ENCODE measurements at places on chromosomes 3 and 15.

- no peak for DNase-seq
Measured at GRCh38 chr15:25716414-25717126, 146.6 kb downstream of the ATP10A start.

- DNase-seq, result no peak
Measured at GRCh38 chr3:193951859-193952258, 184.1 kb upstream of the HES1 start.

DNA sequence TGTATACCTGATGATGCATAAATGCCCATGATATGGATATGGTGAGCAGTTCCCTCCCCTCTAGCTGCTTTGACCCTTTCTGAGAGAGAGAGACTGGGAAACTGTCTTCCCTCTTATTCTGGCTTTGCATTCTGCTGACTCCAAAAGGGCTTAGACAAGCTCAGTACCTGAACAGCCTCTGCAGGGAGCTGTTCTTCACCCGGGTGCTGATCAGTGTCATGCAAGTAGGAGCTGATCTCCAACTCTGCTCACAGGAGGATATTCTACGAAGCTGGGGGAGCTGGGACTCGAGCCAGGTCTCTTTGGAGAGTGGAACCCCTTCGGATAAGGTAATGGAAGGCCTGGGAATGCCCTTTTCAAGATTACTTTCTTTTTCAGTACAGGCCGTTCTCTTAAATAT, 237.1 kb downstream of the RYR3 start:
- DNase-seq, result no peak

DNA sequence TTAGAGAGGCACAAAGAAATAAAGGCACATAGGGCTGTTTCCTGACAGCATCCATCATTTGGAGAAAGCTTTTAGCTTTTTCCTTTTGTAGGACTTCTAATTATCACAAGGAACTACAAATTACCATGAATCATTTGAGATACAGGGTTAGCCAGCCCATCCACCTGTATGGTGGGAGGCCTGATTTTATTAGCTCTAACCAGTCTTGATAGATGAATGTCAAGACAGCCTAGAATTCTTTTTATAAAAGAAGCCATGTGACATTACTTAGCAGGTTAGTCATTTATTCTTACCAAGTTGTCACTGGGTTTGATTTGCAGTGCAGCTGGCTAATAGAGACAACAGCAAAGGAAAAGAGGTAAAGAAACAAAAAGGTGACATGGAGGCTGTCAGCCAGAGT, 618.1 kb downstream of the ZNF385D start:
- no peak for DNase-seq

GRCh38 chr3:149316437-149316836, 17.0 kb downstream of the TM4SF18 start:
- DNase-seq, result no peak

DNA sequence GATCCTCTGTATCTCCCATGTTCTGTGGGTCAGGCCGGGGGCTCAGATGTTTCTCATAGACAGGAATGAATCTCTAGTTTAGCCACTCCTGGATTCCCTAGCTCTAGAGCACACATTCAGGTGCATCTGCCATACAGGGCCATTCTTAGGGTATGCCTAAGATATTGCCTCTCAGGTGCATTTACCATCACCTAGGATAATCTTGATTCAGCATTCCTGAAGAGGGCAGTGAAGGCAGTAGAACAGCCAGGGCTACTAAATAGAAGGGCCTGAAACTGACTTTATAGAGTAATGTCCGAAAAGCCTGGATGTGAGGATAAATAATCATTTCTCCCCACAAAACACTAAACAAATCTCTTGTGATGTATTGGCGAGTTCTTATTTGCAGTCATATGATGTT, 882.0 kb downstream of the AGBL1 start:
- DNase-seq, result no peak

DNA sequence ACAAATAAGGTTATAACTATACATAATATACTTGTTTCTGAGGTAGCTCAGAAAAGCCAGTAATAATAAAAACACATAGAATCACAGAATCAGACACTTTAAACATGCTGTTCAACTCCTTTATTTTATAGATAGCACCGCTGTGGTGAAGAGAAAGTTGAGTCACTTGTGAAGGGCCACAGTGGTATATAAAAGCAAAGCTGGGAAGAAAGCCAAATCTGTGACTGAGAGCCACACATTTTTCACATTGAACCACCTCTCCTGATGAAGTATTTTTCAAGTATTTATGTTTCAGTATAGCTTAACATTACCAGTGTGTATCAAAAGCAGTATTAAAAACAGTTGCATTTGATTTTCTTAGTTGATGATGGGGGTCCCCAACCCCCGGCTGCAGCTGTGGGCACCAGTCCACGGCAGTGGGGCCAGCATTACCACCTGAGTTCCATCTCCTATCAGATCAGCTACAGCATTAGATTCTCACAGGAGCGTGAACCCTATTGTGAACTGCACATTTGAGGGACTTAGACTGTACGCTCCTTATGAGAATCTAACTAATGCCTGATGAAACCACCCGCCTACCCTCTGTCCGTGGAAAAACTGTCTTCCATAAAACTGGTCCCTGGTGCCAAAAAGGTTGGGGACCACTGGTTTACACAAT, 46.2 kb downstream of the TBL1XR1 start:
- DNase-seq, result peak; percentile 65

DNA sequence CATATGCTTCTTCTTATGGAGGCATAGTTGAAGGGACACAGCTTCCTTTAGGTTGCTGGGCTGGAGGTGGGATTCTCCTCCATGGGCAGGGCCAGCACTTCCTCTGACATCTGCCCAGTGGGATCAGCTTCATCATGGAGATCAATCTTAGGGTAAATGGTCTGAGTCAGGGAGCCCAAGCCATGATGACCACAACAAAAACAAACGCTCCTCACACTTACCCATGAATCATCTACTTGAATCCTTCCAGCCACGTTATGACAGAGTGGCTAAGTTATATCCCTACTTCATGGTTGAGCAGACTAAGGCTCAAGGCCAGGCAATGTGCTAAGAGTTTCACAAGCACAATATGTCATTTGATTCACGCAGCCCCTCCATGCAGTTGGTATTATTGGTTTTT, 87.2 kb upstream of the NMNAT3 start:
- DNase-seq, result no peak

DNA sequence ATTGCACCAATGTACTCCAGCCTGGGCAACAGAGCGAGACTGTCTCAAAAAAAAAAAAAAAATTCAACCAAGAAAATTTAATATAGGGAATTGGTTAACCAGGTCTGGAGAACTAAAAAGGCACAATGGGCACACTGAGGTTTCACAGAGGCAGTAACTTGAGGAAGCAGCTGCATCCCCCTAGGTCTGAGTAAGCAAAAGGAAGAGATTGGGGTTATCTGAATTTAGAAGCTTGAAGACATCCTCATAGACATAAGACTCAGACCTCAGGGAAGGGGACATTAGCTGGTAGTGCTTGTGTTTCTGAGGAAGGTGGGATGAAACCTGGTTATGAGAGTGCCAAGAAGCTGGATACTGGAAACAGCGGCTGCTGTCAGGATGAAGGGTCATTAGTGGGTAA, 50.1 kb upstream of the LEKR1 start:
- DNase-seq, result no peak

DNA sequence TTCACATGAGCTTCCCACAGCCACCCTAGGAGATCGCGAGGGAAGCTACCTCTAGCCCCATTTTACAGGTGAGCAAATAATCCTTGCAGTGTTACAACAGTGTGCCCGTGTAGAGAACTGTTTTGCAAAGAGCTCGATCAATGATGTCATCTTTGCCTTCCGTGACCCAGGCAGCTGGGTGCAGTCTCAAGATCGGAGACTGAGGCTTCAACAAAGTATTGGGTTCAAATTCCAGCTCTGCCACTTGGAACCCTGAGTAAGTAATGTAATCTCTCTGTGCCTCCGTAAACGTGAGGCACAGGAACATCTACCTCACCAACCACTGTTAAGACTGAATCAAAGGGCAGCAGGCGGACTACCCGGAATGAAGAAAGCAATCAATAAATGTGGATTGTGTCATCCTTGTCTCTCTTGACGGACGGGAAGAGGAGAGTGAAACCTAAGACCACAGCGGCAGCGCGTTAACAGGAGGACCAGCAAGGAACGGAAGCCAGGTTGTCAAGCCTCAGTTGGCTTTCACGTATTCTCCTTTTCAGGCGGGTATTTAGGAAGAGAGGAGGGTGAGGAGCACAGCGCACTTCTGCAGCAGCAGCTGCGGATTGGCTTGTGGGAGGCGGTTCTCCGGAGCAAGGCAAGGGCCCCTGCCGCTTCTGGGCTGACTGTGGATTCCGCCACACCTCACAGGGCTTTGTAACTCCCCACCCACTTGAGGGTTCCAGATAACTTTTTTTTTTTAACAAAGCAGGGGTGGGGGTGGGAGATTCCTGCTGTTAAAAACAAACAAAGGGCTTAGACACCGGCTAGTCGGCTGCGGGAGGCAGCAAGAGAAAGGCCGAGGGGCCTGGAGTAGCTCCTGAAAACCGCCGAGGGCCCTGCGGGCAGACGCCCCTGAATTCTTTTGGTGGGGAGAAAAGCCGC, 1.5 kb upstream of the SMAD3 start:
- DNase-seq, result peak; percentile 21

- no peak for DNase-seq
Measured at GRCh38 chr3:7977245-7978086, 524.2 kb upstream of the LMCD1 start.

DNA sequence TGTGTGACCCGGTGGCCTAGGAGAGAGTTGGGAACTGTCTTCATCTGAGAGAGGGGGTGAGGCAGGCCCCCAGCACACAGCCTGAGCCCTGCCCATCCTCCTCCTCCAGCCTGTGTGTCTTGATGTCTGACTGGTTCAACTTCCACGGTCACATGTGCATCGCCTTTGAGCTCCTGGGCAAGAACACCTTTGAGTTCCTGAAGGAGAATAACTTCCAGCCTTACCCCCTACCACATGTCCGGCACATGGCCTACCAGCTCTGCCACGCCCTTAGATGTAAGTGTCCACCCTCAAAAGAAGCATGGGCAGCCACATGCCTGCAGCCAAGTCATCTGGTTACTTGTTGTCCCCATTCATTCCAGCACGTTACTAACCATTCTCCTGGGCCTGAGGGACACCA, 10.1 kb downstream of the CLK3 start:
- no peak for DNase-seq
